ENCODE measurements at places on chromosomes 3 and 15.

DNA sequence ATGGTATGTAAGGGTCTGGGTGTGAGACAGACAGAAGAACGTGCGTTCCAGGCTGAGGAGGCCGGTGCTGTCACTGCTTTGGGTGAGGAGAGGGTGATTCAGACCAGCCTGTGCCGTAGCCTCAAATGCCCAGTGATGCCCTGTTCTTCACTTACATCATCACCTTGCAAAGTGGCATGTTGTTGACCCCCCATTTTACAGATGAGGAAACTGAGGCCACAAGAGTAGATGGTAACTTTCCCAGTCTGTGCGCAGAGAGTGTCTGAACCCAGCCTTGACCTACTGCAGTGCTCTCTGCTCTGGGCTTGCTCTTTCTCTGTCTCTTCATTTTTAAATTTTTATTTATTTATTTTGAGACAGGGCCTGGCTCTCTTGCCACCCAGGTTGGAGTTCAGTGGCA is 1.6 kb upstream of the CTSH start:
- DNase-seq, result no peak

DNA sequence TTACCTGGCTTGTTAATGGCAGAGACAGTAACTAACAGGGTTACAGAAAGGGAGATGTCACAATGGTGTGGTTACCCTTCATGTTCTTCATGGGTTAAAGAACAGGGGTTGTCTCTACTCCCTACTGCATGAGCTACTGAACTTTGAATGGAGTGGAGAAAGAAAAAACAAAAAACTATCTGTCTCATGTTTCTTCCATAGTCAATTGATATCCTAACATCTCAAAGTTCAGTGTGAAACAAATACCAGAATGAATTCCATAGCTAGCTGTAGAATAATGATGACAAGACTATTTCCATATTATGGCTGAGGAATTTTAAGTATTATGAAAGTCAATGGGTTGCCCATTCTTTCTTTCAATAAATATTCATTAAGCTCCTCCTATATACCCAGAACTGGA is 161.3 kb upstream of the LPP start:
- DNase-seq, result no peak

DNA sequence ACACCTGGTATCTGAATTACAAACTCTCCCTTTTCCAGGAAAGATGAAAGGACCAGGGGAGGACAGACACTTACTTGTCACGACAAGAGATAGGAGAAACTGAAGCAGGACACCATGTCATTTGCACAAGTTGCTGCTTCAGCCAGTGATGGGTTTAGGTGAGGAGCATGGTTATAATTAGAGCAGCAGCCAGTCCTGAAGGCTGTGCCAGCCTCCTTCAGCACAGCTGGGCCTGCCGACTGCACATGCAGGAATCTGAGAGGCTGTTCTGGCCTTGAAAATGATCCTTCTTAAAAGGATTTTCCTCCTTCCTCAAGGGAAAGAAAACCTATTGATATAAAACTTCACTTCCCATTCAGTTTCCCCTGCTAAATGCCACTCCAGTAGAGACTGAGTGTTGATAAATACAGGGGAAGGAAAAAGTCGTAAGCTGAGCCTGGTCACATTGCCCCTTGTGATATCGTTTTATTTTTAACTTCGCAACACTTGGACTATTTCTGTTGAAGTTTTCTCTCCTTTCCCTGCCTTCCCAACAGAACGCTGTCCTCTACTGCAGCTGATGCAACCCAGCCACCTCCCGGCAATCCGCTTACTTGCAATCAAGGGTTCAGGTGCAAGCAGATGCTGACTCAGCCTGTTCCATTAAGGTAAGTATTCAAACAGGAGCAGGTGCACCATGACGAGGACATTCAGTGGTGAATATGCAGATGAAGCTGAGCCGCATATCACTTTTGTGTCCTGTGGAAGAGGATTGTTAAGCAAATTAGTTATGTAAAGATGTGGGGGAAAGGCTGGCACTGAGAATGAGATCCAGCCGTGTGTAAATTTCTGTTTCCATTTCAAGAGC is at the start of gene FBXO40:
Gene FBXO40, plus strand, starts transcription at position 524 of the 847 bp plus-strand sequence. CDS start 27,197 bp downstream, outside the sequence.
- DNase-seq, result no peak

- DNase-seq, result no peak
These were observed 4.1 kb downstream of the CXCR6 start for GRCh38 chr3:45947361-45947760.

GRCh38 chr3:188006726-188007393 is 147.1 kb upstream of the LPP start:
- peak; percentile 14 for DNase-seq

GRCh38 chr15:60486742-60487141 is 7.8 kb upstream of the ICE2 start:
- DNase-seq, result no peak

All from CD4-positive, alpha-beta T cell treated with Interferon alpha-2 for 1 hour (primary cell).